Vagina (tissue), 2 donors: ENCODE measurements at places on chromosomes 6 and 20. TPM values are rescaled to one million over a fixed set of nuclear protein-coding genes. Genes with fewer than 3 reads are reported as not detected.

DNA sequence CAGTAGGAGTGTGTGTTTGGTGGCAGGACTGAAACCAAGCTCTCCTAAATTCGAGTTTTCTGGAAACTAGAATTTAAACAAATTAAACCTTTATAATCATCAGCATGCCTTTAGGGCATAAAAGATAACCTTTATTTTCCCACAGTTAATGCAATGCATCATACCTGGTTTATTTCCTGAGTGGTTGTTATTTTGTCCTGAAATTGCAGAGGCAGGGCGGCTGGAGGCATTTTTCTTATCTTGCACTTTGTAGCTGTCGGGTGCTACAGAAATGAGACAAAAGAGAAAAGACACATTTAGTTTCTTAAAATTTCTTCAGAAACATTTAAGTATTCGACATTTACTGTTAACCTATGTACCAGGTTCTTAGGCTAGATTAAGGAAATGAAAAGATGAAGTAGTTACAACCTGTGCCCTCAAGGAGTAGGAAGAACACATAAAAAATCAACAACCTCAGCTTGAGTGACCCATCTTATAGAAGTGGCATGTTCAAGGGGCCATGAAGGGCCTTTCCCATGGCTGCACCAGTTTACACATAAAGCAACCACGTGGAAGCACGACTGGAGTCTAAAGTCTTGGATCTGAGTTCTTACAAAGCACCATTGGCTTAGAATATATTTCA lies 128.6 kb downstream of the MAP7 start:
- DNase-seq = no peak

NOX3 gene
- not detected for total RNA-seq

DNA sequence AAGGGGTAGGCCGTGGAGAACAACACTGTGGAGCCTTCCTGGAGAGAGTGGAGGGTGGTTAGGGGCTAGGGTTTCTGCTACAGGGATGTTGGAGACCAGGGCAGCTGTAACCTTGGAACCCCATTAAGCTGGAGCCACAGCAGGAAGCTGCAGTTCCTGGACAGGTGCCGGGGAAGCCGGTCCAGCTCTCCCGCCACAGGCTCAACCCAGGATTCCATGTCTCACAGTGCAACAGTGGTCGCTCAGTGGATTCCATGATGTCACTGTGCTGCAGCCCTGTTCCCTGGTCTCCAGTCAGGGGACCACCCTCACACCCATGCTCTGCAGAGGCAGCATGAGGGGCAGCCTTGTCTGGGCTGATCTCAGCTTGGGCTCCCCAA lies 264.6 kb upstream of the CDYL start:
- DNase-seq = no peak

GRCh38 chr6:144675231-144675861 lies 390.2 kb downstream of the UTRN start:
- DNase-seq = no peak

GRCh38 chr20:58313396-58313795 lies 3.9 kb downstream of the RAB22A start:
- no peak for DNase-seq

DNA sequence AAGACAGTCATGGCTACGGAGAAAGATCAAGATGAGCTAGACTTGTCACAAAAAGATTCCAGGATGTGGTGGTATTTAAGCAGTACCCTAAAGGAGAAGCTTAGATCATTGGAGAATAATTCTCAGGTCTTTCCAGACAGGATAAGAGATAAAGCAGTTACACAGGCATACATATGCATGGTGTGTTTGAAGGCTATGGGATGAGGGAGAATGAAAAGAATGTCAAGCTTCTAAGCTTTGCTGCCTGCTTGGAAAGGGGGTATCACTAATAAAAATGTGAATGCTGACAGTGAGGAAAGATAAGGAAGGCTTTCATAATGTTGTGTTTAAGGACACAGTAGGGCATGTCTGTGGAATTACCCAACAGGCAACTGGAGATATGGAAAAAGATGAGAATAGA lies 28.1 kb downstream of the RWDD2A start:
- DNase-seq = no peak
